ENCODE measurements at places on chromosomes 1 and 21.

GRCh38 chr1:243513726-243514491 lies 258.1 kb downstream of the SDCCAG8 start:
- DNase-seq: peak; percentile 82

GRCh38 chr1:19654386-19654785 lies 10.3 kb downstream of the NBL1 start:
- DNase-seq: no peak

- no peak for DNase-seq
Measured at GRCh38 chr1:43864111-43865045, 69.2 kb upstream of the ARTN start.

- DNase-seq: no peak
Measured at GRCh38 chr1:161905269-161905884, 118.3 kb downstream of the OLFML2B start.

DNA sequence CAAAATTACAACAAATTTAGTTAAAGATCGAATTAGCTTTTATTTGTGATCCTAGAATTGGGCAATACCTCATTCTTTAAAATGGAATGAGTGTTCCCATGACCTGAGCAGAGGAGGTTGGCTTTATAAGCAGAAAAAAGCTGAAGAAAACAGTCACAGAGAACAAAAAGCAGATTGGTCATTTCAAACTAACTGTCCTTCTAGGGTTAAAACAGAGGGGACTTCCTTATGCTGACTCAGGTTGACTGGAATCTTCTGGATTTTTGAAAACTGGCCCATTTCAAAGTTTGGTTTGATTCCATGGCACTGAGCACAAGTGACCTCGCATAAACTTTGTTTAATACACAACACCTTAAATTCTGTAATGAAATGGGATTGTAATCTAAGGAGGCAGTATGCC lies 17.6 kb downstream of the NFASC start:
- no peak for DNase-seq

GRCh38 chr1:91606546-91607078 lies 106.0 kb downstream of the CDC7 start:
- no peak for DNase-seq

DNA sequence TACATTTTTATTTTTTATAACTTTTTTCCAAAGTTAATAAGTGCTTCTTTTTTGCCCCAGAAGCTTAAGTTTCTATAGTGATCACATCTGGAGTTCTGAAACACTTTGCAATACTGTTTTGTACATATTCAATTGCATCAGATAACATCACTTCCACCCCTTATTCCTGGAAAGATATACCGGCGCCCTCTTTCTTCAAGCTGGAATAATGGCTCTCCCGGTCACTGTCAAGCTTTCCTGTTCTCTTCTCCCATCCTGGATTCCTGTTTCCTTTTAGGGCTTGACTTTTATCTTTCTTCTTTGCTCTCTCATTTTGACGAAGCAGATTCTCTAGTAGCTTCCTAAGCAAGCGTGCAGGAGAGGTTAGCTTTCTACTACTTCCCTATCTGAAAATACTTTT lies 1866.8 kb downstream of the MRPL39 start:
- DNase-seq: no peak

DNA sequence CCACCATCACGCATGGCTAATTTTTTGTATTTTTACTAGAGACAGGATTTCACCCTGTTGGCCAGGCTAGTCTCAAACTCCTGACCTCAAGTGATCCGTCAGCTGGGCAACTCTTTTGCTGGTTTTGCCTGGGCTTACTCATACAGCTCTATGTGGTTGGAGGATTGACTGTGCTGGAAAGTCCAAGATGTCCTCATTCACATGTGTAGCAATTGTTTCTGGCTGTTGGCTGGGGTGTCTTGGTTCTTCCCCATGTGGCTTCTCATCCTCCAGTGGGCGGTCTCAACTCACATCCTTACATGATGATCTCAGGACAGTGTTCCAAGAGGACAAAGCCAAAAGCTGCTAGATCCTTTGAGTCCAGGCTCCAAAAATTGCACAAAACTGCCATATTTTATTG lies 53.3 kb downstream of the TEX35 start:
- DNase-seq: no peak

GRCh38 chr1:32182060-32182459 lies 2.6 kb downstream of the TXLNA start:
- DNase-seq: no peak

DNA sequence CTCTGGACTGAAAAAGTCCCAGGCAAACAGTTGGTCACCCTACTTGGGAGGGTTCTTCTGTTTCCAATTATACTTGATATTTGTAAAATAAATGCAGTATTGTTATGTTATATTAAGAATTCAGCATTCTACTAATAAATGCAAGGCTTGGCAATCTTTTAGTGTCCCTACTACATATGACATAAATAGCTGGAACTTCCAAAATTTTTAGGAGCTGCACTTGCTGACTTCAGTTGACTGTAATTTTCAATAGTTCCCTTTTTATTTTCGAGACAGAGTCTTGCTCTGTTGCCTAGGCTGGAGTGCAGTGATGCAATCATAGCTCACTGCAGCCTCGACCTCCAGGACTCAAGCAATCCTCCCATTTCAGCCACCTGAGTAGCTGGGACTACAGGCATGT lies 20.0 kb downstream of the FOXD3 start:
- no peak for DNase-seq

- peak; percentile 90 for DNase-seq
Measured at GRCh38 chr21:27371975-27372331, 405.1 kb upstream of the ADAMTS5 start.

Data from fibroblast of villous mesenchyme (primary cell).